NCI-H2171 (cell line): ENCODE measurements at places on chromosomes 12 and 14.

DNA sequence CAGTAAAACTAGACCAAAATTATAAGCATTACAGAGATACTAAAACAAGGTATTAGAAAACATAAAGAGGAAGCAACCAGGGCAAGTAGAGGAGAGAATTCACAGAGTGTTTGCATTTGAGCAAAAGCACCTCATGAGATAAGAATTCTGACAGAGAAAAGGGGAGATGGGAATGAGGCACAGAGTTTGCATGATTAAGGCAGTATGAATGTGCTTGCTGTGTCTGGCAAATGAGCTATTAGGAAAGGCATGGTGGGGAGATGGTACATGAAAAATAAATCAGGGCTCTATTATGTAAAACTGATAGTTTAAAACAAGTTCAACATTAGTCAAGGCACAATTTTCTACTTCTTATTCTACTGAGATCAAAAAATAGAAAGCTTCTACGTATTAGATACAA is 23.1 kb downstream of the GARIN6 start:
- DNase-seq: no peak

GRCh38 chr12:75690296-75690955 is 179.0 kb upstream of the KRR1 start:
- no peak for DNase-seq

GRCh38 chr12:107487011-107487680 is 198.5 kb upstream of the PWP1 start:
- no peak for DNase-seq

DNA sequence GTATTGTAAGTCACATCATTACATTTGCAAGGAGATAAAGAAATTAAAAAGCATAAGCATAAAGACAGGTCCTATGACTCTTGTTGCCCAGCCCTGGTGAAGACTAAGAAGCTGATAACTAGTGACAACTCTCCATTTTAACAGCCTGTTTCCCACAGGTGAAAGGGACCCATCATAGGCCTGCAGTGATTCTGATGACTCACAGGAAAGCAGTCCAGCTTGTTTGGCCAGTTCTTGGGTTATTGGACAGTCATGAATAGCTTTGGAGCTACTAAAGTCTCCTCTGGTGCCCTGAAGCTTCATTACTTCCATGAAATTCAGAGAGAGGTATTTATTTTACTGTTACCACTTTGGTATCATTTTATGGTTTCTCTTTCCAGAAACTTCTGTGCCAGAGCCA is 55.5 kb upstream of the DYRK2 start:
- no peak for DNase-seq

- no peak for DNase-seq
Measured at GRCh38 chr14:81313775-81314429, 86.2 kb downstream of the STON2 start.

DNA sequence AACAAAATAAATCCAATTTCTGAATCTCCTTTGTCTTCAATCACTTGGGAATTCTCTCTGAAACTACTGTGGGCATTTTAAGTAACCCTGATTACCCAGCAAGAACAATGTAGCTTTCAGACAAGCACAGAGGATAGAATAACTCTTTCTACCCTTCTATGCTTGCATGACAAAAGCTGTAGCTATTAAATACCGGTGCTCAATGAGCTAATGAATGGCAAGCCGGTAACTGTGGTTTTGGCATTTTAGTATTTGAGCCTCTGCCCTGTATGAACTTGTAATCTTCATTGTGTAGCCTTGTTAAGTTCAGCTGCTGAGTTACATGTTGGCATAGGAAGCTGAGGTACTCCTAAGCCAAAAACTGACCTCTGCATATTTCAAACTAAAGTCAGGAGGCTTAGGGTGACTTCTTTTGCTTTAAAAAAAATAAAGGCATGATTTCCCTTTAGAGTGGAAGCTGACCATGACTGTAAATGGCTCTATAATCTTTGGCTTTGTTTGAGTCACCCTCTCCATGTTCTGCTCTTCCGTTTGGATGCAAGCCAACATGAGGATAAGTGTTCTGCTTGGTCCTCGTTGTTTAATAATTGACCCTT is 171.0 kb upstream of the HIF1A start:
- no peak for DNase-seq

- no peak for DNase-seq
Measured at GRCh38 chr12:4252601-4253000, 21.0 kb upstream of the CCND2 start.

GRCh38 chr14:88003425-88003824 is 1.5 kb upstream of the GPR65 start:
- no peak for DNase-seq

DNA sequence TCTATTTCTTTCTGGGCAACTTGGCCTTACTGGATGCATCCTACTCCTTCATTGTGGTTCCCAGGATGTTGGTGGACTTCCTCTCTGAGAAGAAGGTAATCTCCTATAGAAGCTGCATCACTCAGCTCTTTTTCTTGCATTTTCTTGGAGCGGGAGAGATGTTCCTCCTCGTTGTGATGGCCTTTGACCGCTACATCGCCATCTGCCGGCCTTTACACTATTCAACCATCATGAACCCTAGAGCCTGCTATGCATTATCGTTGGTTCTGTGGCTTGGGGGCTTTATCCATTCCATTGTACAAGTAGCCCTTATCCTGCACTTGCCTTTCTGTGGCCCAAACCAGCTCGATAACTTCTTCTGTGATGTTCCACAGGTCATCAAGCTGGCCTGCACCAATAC is 5.3 kb downstream of the OR4N5 start:
- no peak for DNase-seq

DNA sequence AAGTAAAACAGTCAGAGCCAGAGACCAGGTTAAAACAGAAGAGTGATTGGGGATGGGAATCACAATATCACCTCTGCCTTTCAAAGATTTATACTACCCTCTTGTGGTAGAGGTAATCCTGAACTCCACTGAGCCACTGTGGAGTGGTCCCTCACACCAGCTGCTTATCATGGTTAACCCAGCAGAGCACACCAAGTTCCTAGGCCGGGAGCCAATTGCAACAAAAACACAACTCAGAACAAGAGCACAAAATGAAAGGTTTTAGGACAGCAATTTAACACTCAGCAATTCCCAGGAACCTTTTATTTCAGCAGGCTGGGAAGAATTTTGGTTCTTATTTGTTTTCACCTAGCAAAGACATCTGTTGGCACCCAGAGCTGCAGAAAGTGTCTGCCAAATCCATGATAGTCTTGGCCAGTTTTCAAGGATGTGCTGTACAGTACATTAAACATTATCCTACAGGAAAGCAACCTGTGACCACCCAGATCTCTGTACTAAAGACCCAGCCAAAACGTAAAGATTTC is 220.5 kb upstream of the ATXN7L3B start:
- DNase-seq: peak; percentile 18

- peak; percentile 40 for DNase-seq
Measured at GRCh38 chr12:54033106-54033979, 493 bp downstream of the HOXC5 start.

DNA sequence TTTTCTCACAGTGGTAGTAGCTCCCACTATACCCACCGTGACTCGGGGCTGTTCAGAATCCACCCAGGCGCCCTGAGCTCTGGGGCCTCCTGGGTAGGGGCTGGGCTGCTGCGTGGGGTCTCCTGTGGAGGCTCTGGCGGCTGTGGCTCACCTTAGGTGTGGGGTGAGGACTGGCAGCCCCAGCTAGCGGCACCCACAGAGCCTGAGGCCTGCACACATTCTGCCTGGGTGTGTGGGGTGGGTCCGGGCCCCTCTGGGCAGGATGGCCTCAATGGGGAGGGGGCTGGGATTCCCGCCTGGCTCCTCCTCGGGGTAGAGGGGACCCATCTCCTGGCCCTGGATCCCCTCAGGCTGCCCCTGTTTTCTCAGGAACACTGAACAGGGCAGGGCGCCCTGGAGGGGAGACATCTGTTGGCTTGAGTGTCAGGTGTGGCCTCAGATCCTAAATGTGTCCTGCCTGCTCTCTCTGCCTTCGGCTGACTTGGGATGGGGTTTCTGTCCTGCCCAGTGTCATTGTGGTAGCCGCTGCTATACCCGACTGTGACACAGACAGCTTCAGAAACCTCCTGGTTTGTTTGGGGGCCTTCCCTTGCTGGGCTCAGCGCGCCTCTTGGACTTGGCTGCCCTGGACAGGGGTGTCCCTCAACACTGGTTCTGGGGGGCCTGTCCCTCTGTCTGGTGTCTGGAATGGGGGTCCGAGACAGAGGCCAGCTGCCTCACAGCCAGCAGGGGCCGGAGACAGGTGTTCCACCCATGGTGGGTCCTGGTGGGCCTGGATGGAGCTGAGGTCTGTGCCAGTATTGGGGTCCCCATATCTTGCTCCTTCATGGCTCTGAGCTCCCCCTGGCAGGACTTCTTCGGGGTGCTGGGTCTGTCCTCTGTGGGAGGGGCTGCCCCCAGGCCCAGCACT is 354.9 kb downstream of the TMEM121 start:
- DNase-seq: no peak

DNA sequence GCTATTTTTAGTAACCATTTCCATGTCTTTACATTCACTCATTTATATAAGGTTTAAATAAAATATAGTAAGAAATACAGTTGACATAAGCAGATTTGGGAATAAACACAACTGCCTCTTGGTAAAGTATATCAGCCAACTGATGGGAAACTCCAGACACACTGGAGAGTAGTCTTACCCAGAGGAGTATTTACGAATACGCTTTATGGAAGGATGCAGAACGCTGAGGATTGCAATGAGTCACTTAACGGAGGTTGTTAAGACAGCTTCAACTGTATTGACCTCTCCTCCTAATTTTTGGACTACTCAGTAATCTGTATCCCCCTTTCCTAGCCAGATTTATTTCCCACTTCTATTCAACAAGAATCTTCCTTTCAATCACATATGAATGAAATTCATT is 6.0 kb downstream of the C2CD5 start:
- DNase-seq: no peak

DNA sequence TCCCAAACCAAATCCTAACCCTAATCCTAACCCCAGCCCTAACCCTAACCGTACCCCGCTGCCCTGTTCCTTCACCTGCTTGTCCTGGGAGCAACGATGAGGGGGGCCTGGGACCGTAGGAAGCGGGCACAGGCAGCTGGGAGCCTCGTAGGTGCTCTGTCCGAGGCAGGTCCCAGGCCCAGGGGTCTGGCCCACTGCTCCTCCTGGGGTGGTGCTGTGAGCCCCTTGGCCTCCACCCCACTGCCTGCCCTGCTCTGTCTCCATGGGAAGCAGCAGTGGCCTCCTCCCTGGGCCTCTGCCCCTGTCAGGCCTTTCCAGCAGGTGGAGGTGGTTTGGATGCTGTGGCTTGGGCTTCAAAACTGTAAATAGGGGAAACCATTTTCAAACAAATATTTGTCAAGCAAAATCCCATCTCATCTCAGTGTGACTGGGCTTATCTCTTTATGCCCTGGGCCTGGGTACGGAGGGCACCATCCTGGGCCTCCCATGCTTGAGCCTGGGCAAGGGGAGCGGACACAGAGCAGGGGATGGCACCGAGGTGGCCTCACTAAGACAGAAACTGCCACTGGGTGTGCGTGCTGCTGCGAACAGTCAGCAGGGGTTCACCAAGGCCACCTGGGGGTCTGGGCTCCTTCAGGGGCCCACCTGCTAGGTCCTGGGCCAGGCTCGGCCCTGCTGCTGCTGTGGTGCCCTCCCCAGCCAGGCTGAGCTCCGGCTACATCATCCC is 3.7 kb upstream of the BEGAIN start:
- DNase-seq: no peak
